ENCODE measurements at places on chromosomes 4 and X.

DNA sequence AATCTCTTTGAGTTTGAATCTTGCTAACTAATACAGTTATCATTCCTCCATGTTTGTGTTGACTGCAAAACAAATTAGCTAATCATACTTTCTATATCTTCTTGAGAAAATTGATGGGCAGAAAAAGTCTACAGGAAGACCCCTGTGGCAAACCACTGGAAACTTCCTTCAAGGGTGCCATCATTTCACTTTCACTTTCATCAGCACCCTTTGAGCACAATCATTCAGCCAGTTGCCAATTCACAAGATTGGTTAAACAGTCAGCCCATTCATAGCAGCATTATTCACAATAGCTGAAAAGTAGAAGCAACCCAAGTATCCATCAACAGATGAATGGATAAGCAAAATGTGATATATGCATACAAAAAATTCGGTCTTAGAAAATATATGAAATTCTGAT lies 101.5 kb downstream of the CCDC160 start:
- DNase-seq, result no peak

DNA sequence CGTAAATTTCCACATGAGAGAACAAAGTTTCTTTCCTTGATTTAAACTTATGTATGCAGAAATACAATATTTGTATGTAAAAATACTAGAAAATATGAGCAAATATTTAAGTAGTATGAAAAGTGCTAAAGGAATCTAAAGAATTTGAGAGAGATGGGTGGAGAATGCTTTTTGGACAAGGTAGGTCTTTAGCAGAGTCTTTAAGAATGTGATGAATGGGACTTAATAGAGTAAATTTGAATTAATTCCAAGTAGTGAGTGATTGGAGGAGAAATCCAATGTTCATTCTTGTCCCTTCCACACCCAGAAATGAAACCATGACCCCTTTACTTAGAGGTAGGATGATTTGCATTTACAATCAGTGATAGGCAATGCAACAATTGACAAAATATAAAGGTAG lies 570.9 kb upstream of the ZFP42 start:
- no peak for DNase-seq

DNA sequence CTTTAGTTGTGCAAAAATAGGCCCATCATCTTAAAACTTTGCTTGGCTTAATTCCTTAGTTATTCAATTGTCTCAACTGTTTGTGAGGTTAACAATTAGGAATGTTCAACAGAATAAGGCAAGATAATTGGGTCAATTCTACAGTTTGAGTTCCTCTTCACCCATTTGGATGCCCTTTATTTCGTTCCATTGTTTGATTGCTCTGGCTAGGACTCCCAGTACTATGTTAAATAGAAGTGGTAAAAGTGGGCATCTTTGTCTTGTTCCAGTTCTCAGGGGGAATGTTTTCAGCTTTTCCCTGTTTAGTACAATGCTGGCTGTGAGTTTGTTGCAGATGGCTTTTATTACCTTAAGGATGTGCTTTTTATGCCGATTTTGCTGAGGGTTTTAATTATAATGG lies 761.5 kb upstream of the GRIA3 start:
- no peak for DNase-seq

- no peak for DNase-seq
Observed at GRCh38 chr4:48490680-48491513, 845 bp downstream of the ZAR1 start.

DNA sequence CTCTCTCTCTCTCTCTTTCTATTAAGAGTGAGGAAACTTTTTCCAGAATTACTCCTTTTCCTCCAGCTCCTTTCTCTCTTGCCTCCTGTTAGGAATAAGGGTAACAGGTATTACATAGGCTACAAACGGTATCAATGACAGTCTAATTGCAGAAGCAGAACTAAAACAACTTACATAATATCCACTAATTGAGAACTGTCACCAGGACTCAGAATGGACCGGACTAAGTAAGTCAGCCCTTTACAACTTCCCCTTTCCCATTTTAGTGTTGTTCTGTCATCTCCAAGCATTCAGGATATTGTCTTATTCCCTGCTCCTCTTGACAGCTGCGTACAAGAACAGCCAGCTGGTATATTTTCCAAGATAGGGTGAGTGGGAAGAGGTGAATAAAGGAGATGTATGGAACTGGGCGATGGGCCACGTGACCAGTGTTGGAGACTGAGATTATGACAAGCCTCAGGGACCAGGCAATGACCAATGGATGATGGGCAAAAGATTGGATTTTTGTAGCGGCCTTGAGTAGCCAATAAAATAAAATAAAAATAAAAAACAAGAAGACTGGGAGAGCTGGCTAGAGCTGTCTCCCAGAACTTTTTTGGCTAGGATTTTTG lies 2.3 kb upstream of the FNIP2 start:
- no peak for DNase-seq

- no peak for DNase-seq
Observed at GRCh38 chr4:74109116-74109869, 10.3 kb upstream of the CXCL2 start.

- DNase-seq, result no peak
Observed at GRCh38 chr4:121306931-121307330, 73.9 kb downstream of the QRFPR start.

DNA sequence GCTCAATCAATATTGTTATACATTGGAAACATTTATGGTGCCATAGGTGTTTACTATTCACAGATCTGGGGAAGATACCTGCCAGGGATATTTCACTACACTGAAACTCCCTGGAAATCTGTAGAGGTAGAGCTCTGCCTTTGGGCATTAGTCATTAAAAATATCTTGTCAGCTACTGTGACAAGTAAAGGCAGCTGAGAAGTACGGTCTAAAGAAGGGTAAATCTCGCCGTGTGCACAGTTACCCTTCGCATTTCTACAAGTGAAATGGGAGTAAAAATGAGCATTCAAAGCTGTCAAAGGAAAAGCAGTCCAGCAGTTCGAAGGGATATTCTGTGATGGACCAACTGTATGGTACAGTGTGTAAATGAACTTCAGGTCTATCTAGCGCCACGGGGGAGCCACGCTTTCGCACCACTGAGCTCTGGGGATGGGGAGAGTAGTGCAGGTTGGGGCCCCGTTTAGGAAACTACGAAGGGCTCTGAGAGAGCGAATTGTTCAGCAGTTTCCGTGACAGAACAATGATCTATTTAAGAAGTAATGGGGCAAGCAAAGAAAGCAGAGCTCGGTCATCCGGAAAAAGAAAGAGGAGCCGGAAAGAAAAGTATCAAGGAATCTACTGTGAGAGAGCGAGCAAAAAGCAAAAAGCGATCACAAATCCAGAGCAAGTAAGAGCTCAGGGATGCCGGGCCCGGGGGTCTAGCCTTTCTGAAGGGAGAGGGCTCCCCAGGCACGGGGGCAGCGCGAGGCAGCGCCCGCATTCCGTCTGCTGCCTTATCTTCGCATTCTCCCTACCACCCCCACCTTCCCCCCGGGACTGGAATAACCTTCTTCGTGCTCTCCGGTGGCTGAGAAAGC lies 646 bp downstream of the TIGD4 start:
- DNase-seq, result peak; percentile 13

- DNase-seq, result no peak
Observed at GRCh38 chrX:13756381-13756780, 21.8 kb downstream of the OFD1 start.

All from GM12891 (cell line).